Mesenchymal stem cell (in vitro differentiated cells and primary cell): ENCODE measurements at places on chromosomes 2 and 18.
A peak's percentile ranks its signal among the peaks of the same experiment; 100 is the strongest.

GRCh38 chr2:162734866-162735265 is 103.7 kb downstream of the KCNH7 start:
- no peak overlapping the region for H3K27ac ChIP-seq
- no peak for DNase-seq
- no peak overlapping the region for H3K4me3 ChIP-seq
- H3K27me3 ChIP-seq: no peaks in the 10 kb centered on the region

DNA sequence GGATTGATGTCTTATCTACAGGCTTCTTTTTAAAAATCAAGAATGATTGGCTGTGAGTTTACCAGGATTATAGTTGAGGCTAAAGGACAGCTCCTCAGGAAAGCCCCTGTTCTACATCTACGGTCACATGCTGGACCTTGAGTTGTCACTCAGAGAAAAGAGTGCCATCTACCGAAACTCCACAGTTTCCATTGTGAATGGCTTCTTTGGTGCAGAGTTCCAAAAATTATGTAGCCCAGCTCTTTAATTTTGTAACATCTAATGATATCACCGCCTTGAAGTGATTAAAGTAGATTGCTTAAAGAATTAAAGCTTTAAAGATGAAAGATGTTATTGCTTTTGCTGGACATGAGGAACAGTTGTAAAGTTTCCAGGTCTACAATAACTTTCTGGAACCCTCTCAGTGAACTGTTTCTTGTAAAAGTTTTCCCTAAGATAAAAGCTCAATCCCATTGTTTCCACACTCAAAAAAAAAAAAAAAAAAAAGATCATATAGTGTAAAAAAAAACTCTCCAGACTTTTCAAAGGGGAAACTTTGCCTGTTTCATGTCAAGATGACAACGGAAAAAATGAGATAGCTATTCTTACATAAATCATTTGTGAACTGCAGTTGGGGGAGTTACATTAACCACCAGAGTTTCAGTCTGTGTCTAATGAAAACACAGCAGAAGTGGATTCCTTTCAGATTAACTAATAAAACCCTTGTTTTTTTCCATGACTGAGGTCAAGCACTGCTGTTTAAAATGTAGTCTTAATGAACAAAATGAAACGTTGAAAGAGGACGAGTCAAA is 4.3 kb downstream of the COL3A1 start:
- DNase-seq: peak; percentile 92
- H3K27ac ChIP-seq: peak overlapping the region; percentile 87
- no peak overlapping the region for H3K4me3 ChIP-seq
- no peaks in the 10 kb centered on the region for H3K36me3 ChIP-seq
- no peaks in the 10 kb centered on the region for H3K4me1 ChIP-seq

GRCh38 chr2:41743324-41743723 is 304.5 kb upstream of the PKDCC start:
- no peak overlapping the region for H3K4me3 ChIP-seq
- H3K36me3 ChIP-seq: no peaks in the 10 kb centered on the region
- no peaks in the 10 kb centered on the region for H3K4me1 ChIP-seq
- H3K27me3 ChIP-seq: no peaks in the 10 kb centered on the region

DNA sequence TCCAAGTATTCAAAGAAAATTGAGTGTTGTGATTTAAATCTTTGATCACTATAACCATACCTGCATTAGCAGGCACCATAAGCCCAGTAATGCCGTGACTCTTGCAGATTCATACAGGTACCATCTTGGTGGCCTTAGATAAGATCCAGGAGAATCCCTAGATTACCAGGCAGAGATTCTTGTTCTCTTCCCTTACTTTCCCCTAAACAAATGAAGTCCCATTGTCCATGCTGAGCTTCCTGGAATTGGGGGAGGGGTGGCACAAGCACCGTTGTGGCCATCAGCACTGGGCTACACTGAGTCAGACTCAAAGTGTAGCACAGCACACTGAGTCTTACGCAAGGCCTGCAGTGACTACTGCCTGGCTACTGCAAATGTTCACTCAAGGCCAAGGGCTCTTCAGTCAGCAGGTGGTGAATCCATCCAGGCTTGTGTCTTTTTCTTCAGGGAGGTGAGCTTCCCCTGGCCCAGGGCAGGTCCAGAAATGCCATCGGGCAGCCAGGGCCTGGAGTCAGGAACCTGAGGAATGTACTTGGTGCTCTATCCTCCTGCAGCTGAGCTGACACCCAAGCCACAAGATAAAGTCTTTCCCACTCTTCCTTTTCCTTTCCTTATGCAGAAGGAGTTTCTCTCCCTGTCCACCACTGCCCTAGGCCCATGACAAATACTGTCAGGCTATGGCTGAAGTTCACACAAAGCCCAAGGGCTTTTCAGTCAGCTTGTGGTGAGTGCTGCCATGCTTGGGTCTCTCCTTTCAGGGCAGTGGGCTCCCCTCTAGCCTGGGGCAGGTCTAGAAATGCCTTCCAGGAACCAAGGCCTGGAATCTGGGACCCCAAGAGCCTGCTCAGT is 52.6 kb downstream of the CD28 start:
- H3K27me3 ChIP-seq: no peaks in the 10 kb centered on the region
- H3K36me3 ChIP-seq: no peaks in the 10 kb centered on the region
- no peak overlapping the region for H3K4me3 ChIP-seq
- H3K4me1 ChIP-seq: peaks cover 14% of the 10 kb centered on the region

GRCh38 chr2:128273469-128274081 is 45.1 kb downstream of the HS6ST1 start:
- no peaks in the 10 kb centered on the region for H3K27me3 ChIP-seq
- no peak for DNase-seq
- no peak overlapping the region for H3K27ac ChIP-seq
- no peak overlapping the region for H3K4me3 ChIP-seq

DNA sequence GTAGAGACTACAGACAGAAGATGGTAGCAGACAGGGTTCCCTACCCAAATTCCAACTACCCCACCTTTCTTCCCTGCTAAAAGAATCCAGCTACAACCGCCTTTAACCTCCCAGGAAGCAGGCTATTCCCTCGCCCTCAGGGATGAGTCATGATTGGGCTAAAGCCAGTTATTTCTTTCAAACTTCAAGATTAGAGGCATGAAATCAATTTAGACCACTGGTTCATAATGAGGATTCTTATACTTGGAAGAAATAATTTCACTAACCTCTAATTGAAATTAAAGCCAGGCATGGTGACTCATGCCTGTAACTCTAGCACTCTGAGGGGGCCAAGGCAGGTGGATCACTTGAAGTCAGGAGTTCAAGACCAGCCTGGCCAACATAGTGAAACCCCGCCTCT is 20.0 kb downstream of the TRIP12 start:
- H3K27ac ChIP-seq: peak overlapping the region; percentile 44
- H3K27me3 ChIP-seq: no peaks in the 10 kb centered on the region
- peak; percentile 69 for DNase-seq
- peaks cover 5% of the 10 kb centered on the region for H3K4me1 ChIP-seq
- peaks cover 7% of the 10 kb centered on the region for H3K36me3 ChIP-seq

GRCh38 chr2:227627769-227628168 is 10.5 kb downstream of the SCYGR4 start:
- no peak overlapping the region for H3K4me3 ChIP-seq
- H3K27me3 ChIP-seq: no peaks in the 10 kb centered on the region
- DNase-seq: no peak
- no peak overlapping the region for H3K27ac ChIP-seq
- no peaks in the 10 kb centered on the region for H3K36me3 ChIP-seq

DNA sequence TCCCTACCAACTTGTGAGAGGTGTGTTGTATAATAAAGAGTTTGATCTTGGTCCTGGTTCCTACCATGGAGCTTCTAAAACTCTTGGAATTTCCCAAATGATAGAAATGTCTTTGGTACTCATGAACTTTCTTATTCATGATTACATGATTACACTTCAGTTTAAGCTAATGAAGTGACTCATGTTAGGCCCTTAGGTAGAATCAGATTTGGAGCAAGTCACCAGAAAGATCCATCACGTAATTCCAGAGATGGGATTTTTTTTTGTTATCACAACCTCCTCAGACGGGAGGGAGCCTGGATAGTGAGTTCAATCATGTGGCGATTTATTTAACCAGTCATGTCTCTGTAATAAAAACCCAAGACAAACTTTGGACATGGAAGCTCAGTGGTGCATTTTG is 1287.6 kb upstream of the ZEB2 start:
- H3K27ac ChIP-seq: no peak overlapping the region
- no peak overlapping the region for H3K4me3 ChIP-seq
- no peaks in the 10 kb centered on the region for H3K27me3 ChIP-seq
- no peak for DNase-seq
- H3K4me1 ChIP-seq: no peaks in the 10 kb centered on the region

DNA sequence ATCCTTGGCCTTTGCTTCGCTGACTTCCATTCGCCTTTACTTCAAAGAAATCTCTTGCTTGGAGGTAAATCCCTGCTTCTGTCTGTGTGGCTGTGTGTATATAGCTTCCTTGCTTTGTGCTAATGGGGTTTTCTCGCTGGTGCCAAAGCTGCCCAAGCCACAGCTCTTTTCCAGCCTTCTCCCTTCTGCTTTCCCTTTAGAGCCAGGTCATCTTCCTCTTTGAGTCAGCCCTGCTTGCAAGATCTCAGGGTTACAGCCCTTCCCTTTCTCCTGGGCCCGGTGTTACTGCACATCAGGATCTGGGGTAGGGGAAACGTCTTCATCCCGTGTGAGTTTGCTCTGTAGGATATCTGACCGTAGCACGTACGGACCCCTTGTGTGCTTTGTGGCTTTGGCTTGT is 19.1 kb downstream of the EIF4E2 start:
- H3K27me3 ChIP-seq: no peaks in the 10 kb centered on the region
- no peak overlapping the region for H3K4me3 ChIP-seq
- H3K36me3 ChIP-seq: peaks cover 85% of the 10 kb centered on the region
- H3K27ac ChIP-seq: no peak overlapping the region
- no peak for DNase-seq

DNA sequence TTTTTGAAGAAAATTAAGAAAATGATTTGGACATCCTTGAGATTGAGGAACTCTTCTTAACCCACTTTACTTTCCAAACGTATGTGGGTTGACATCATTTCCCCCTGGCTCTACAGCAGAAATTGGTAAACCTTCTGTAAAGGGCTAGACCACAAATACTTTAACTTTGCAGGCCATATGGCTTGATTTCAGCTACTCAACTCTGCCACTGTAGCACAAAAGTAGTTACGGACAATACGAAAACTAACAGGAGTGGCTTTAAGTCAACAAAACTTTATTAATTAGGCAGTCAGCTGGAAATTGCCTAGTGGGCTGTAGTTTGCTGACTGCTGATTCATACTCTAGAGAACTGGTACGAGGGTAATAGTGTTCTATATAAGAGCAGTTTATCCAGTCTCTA is 83.2 kb upstream of the DTNB start:
- peaks cover 73% of the 10 kb centered on the region for H3K36me3 ChIP-seq
- no peak overlapping the region for H3K27ac ChIP-seq
- H3K4me1 ChIP-seq: no peaks in the 10 kb centered on the region
- H3K4me3 ChIP-seq: no peak overlapping the region
- H3K27me3 ChIP-seq: no peaks in the 10 kb centered on the region
- no peak for DNase-seq

DNA sequence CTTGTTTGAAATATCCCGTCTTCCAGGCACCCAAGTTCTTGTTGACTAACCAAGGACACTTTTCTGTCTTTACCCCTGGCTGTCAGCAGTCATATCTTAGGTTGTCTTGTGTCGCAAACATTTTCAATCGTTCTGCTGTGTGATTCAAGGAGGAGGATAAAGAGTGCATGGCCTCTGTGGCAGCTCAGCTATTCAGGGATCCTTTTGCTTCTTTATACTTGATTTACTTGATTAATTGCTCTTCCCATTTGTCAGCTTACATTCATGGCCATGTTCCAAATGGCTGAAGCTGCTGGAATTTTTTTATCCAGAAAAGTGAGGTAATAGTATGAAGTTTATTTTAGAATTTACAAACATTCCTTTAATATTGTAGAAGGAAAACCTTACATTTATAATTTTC is 97.3 kb upstream of the FZD5 start:
- H3K4me3 ChIP-seq: no peak overlapping the region
- no peaks in the 10 kb centered on the region for H3K27me3 ChIP-seq
- DNase-seq: no peak
- no peaks in the 10 kb centered on the region for H3K36me3 ChIP-seq
- H3K4me1 ChIP-seq: peaks cover 10% of the 10 kb centered on the region
- no peak overlapping the region for H3K27ac ChIP-seq

- DNase-seq: peak; percentile 24
- no peaks in the 10 kb centered on the region for H3K4me1 ChIP-seq
- H3K4me3 ChIP-seq: no peak overlapping the region
- no peaks in the 10 kb centered on the region for H3K27me3 ChIP-seq
- no peaks in the 10 kb centered on the region for H3K36me3 ChIP-seq
Observed at GRCh38 chr2:225122583-225123486, 80.6 kb upstream of the DOCK10 start.

DNA sequence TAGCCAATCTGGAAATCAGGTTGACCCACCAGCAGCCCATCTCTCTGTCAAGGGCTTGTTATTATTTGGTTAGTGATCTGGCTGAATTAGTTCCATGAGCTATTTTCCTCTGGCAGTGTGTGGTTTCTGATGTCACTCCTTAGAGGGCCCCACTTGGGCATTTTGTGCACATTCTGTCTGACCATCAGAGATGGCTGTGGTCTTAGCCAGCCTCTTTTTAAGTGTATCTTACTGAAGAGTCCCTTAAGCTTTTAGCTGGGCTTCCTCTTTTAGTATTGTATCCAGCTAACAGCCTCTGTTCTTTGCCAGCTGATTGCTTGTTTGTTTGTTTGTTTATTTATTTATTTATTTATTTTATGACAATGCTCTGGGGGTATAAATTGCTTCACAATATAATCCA is 951.1 kb upstream of the CNTNAP5 start:
- no peaks in the 10 kb centered on the region for H3K36me3 ChIP-seq
- no peaks in the 10 kb centered on the region for H3K27me3 ChIP-seq
- no peak overlapping the region for H3K4me3 ChIP-seq
- peak; percentile 20 for DNase-seq

- H3K4me1 ChIP-seq: no peaks in the 10 kb centered on the region
- no peak overlapping the region for H3K4me3 ChIP-seq
- no peaks in the 10 kb centered on the region for H3K36me3 ChIP-seq
- no peaks in the 10 kb centered on the region for H3K27me3 ChIP-seq
- no peak for DNase-seq
Observed at GRCh38 chr2:191115391-191115790, 35.4 kb downstream of the STAT4 start.

GRCh38 chr2:239780236-239780994 is 244.7 kb downstream of the NDUFA10 start:
- H3K27me3 ChIP-seq: no peaks in the 10 kb centered on the region
- DNase-seq: no peak
- H3K36me3 ChIP-seq: no peaks in the 10 kb centered on the region
- H3K27ac ChIP-seq: no peak overlapping the region
- H3K4me1 ChIP-seq: no peaks in the 10 kb centered on the region
- H3K4me3 ChIP-seq: no peak overlapping the region

GRCh38 chr2:217279556-217279955 is 419.7 kb upstream of the TNP1 start:
- peaks cover 9% of the 10 kb centered on the region for H3K4me1 ChIP-seq
- peak overlapping the region; percentile 76 for H3K27ac ChIP-seq
- no peaks in the 10 kb centered on the region for H3K27me3 ChIP-seq
- peak; percentile 93 for DNase-seq
- H3K4me3 ChIP-seq: no peak overlapping the region

DNA sequence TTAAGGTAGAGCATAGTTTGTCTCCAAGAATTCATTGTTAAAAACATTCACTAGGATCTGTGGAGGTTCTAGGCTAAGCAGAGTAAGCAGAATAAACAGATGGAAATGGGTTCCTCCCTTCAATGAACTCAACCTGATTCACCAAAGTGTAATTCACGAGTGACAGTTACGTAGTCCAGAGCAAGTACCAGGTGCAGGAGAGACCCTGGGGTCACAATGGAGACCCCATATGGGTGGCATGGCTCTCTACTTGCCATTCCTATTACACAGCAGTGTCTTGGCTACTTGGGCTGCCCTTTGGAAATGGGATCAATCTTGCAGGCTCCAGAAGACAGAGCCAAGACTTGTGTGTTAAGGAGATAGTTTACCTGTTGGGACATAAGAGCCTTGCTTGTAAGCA is 7.1 kb downstream of the MYCN start:
- H3K27ac ChIP-seq: no peak overlapping the region
- peaks cover 8% of the 10 kb centered on the region for H3K4me1 ChIP-seq
- H3K36me3 ChIP-seq: peaks cover 10% of the 10 kb centered on the region
